ENCODE measurements at places on chromosomes 13 and 19.

GRCh38 chr19:12866416-12867119 lies 14.7 kb downstream of the DNASE2 start:
- DNase-seq: no peak

DNA sequence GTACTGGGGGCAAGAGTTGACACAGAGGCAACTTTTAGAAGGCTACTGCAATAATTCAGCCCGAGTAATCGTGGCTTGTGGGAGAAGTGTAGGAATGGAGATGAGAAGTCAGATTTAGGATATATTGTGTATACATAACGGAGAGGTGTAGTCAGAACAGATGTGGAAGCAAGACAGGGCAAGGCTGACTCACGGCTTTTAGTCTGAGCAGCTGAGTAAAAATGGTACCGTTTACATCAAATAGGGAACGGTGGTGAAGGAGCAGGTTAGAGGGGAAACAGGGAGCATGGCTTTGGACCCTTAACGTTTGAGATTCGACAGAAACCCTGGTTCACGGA lies 796 bp upstream of the LSM14A start:
- DNase-seq: no peak

DNA sequence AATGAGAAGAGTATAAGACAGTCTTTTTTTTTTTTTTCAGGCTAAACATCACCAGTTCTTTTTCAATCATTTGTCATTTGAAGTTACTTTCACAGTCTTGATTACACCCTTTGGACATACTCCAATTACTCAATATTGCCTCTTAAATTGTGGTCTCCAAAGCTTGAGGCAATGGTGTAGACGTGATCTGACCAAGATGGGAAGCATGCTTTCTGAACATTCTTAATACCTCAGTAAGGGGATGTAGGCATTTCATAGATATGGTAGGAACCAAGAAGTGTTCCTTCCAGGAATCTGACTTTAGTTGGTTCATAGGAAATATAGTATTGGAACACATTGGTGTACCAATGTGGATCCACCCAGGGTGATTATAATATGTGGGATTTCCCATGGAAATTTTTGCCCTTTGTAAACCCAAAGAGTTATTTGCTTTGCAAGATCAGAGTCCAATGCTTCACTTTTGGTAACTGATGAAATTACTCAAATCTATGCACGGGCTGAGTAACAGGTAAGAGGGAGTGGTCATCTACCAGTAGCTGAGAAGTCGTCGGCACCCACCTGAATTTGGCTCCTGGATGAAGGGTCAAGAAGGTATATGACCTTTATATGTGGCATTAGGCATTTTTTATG lies 62.2 kb downstream of the ERCC5 start:
- no peak for DNase-seq

GRCh38 chr13:33251131-33251661 lies 34.4 kb downstream of the STARD13 start:
- DNase-seq: no peak

DNA sequence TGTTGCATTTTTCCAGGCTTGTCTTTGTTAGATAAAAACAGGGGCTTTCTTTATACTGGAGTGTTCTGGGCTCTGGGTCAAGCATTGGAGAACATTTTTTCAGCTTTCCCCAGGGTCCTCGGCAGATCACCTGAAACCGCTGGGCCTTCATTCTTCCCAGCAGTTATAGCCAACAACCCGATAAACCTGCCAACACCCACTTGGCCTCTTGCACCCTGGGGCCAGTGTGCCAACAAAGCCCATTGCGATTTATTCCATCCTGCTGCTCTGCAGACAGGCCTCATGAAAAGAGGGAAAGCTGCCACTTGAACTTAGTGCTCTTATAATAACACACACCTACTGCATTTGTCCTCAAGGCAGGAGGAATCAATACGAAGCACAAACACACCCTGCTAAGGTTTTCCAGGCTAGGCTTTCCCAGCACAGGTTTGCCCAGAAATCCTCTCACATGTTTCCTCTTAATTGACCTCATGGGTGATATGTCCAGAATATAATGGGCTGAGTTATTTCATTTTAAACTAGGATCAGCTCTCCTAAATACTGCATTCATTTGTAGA lies 669.3 kb downstream of the LIG4 start:
- DNase-seq: no peak

DNA sequence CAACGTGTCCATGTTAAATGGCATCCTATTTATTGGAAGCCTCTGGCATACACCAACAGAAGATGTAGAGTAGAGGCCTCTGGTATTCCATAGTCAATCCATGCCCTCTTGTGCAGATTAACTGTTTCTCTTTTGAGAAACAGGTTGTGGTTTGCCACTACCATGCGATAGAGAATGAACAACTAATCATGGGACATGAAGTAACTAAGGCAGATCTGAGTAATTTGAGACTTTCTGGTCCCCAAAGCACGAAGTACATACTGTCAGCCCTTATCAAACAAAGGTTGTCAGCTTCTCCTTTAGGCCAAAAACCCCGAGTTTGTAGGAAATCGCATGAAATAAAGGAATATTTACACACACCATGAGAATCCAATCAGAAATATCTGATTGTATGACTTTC lies 3.6 kb downstream of the ZNF121 start:
- DNase-seq: no peak

DNA sequence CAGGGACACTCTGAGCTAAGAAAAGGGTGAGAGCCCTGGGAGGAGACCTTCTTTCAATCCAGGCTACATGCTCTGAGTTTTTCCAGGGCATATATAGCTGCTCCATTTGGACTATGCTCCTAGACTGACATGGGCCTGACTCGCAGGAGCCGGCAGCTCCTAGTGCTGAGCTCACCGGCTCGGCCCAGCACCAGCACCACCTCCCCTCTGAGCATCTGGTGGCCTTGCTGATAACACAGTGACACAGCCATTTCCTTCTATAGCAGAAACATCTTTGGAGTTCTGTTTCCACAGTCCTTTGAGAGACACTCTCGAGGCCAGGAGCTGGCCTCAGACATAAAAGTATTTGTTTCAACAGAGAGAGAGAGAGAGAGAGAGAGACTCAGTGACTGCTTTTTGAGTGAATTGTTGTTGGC lies 184.9 kb downstream of the TM9SF2 start:
- DNase-seq: peak; percentile 69

DNA sequence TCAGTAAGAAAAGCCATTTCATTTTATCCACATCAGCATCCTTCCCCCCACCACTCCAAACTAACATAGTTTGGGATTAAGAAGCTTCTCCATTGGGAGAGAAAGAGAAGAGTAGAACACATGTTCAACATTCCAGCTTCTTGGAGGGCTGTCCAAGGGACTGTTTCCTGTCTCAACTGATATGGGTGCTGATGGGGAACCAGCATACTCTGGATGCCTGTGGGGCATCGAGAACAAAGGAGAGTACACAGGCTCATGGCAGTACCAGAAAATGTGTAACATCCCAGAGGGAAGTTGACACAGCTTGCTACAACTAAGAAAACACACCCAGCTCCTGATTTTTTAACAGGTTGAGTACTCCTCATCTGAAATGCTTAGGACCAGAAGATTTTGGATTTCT lies 24.7 kb downstream of the SUCLA2 start:
- DNase-seq: no peak

- no peak for DNase-seq
Measured at GRCh38 chr13:59144700-59145099, 1019.0 kb downstream of the DIAPH3 start.

- peak; percentile 26 for DNase-seq
Measured at GRCh38 chr13:32261567-32261966, 53.6 kb downstream of the ZAR1L start.

GRCh38 chr13:108752276-108752675 lies 122.9 kb downstream of the MYO16 start:
- DNase-seq: no peak

- DNase-seq: no peak
Measured at GRCh38 chr13:37059848-37060192, 332 bp upstream of the SUPT20H start.

DNA sequence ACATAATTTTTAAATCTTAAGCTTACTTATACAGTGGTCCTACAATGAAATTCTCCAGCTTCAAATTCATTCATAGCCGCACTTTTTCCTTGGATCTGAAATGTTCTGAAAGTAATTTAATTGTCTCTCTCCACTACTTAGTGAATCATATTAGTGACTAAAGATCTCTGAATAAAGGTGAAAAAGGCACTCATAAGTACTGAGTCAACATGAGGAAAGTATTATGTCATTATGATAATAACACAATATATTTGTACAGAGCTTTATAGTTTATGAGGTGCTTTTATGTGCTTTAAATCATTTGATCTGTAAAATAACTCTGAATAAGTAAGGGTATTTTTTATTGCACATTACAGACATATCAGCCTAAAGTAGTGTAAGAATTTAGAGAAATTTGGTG lies 628.2 kb upstream of the SLITRK5 start:
- DNase-seq: no peak

- DNase-seq: no peak
Measured at GRCh38 chr13:33263976-33264619, 21.5 kb downstream of the STARD13 start.

- no peak for DNase-seq
Measured at GRCh38 chr19:41863209-41863931, 3.3 kb downstream of the RPS19 start.

DNA sequence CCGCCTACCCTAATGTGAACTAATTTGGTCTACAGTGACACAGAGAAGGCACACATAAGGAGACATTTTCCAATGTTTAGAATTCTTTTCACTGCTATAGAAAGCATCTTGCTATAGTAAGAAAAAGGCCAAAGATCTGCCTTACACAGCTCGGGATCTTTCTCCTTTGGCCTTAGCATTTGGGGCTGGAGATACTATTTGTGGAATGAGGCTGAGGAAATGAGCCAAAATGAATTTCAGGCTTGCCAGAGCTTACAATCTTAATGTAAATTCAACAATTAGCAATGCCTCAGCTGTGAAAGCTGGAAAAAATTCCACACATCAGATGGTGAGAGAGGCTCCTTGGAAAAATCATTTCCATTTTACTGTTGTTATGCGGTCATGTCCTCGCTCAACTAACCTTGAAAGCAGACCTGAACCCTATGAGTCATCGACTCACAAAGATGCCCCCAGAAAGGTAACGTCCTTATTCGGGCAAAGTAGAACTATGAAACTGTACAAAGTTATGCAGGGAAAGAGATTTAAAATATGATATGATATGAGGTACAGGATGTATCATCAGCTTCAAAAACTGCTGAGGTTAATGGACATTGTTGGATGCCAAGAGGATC lies 324.5 kb upstream of the NBEA start:
- no peak for DNase-seq

DNA sequence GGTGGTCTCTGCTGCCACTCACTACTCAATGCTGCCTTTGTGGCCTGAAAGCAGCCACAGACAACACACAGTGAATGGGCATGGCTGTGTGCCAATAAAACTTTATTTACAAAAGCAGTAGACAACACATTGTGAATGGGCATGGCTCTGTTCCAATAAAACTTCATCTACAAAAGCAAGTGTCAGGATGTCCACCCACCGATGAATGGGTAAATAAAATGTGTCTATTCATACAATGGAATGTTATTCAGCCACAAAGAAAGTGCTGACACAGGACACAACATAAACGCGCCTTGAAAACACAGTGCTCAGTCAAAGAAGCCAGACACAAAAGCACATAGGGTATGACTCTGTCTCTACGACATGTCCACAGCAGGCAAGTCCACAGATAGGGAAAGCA lies 20.1 kb downstream of the ZSCAN5A start:
- DNase-seq: no peak

DNA sequence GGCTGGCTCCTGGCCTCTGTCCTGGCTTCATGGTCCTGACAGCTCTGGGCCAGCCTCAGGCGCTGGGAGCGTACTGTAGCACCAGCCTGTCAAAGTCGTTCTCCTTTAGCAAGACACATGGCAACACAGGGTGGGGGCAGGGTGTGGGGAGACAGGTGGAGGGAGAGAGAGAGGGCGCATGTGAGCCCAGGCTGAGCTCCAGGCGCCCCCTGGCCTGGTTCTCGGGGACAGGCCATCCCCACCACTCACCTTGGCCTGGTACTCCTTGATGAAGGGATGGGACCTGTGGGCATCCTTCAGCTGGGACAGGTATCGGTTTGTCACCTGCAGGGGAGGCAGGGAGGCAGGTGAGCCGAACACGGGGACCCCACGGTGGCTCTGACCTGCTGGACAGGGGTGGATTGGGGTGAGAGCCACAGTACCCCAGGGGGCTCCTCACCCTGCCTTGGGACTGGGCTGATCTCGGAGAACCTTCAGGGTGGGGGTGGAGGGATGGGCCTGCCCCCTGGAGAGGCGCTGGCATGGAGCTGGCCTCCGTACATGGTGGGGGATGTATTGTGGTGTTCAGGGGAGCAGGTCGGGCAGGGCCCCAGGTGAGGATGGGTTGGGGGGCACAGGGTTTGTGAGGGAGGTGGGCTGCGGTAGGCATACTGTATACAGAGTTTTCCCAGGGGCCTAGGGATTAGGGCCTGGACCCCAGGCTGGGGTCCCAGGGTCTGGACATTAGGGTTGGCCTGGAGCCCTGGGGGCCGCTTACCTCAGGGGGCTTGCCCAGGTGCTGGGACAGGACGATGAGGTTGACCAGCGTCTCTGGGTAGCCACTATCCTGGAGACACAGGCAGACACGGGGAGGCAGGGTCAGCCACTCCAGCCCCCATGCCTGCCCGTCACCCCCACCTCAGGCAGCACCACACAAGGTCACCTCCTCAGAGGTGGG lies 3.9 kb upstream of the CERS1 start:
- DNase-seq: no peak

GRCh38 chr13:75468098-75468497 lies 13.9 kb downstream of the TBC1D4 start:
- no peak for DNase-seq

DNA sequence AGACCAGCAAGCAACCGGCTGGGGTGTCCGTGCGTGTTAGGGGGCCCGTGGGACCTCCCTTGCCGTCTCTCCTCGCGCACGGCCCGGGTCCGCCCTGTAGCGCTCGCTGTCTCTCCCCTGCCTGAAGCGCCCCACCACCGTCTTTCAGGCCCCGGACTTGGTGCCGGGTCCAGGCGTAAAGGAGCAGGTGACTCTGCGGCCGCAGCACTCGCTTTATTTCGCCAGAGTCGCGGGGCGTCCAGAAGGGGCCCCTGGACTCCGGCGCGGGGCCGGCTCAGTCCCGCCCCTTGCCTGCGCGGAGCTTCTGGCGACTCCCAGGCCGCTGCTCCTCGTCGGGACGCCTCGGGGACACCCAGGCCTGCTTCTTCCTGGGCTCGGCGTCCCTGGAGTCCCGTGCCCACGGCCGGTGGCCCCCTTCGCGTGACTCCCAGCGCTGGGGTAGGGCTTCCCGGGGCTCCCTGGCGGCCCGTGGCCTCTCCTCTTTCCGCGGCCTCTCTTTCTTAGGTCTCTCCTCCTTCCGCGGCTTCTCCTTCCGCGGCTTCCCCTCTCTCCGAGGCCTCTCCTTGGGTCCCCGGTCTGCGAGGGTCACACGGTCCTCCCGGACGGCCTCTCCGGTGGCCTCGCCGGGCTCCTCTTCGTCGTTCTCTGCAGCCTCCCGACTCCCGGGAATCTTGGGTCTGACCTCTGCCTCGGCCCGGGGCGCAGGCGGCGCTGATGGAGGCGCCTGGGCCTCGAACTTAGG lies 3.1 kb downstream of the AMH start:
- no peak for DNase-seq

- DNase-seq: peak; percentile 55
Measured at GRCh38 chr13:94630858-94631257, 29.2 kb downstream of the GPR180 start.
